Right atrium auricular region (tissue), 2 donors: ENCODE measurements at places on chromosomes 7 and 10. TPM values are rescaled to one million over a fixed set of nuclear protein-coding genes. Genes with fewer than 3 reads are reported as not detected.

The EPHA1 gene
- not detected for total RNA-seq

The CFAP58 gene
- total RNA-seq, result 4.8 TPM

- DNase-seq, result no peak
Measured at GRCh38 chr10:49833168-49833567, 71.0 kb upstream of the OGDHL start.

DNA sequence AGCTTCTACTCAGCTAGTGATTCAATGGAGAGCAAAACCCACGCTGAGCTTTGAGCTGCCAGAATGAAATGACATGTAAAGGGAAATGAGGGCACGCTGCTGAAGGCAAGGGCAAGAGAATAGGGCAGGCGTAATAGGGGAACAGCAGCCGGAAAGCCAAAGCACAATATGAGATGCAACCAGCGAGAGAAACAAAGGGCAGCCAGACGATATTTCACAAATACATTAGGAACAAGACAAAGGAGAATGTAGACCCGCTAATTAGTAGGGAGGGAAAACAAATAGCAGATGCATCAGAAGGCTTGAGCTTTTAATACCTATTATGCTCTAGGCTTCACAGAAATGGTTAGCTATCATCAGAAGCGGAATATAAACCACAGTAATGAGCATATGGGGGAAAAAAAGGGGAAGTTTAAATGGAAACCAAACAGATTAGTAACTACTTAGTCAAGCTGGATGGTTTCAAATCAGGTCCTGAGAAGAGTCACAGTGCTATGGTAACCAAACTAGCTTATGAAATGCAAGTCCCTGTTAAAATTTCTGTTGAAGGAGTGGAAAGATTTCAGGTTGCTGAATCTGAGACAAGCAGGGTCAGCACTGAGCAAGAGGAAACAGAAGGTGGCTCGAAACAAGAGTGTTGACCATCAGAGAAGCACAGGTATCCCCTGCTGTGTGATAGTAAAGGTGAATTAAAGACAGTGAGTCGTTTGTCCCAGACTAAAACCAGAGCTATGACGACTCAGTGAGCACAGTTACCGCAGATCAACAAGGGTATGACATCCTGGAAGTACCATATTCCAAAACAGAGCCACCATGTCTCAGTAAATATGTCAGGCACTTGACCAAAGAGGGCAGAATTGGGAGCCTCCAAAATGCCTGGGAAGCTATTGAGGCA is 496.9 kb upstream of the CELF2 start:
- peak; percentile 18 for DNase-seq

GRCh38 chr10:94077042-94077441 is 83.3 kb downstream of the PLCE1 start:
- DNase-seq, result no peak

GRCh38 chr10:97490592-97490991 is 7.6 kb downstream of the MMS19 start:
- DNase-seq, result peak; percentile 52

GRCh38 chr7:42046483-42046882 is 190.5 kb downstream of the GLI3 start:
- no peak for DNase-seq

- no peak for DNase-seq
Measured at GRCh38 chr7:90216771-90217170, 5.2 kb downstream of the STEAP2 start.

- DNase-seq, result no peak
Measured at GRCh38 chr10:24446739-24447138, 237.8 kb downstream of the KIAA1217 start.

DNA sequence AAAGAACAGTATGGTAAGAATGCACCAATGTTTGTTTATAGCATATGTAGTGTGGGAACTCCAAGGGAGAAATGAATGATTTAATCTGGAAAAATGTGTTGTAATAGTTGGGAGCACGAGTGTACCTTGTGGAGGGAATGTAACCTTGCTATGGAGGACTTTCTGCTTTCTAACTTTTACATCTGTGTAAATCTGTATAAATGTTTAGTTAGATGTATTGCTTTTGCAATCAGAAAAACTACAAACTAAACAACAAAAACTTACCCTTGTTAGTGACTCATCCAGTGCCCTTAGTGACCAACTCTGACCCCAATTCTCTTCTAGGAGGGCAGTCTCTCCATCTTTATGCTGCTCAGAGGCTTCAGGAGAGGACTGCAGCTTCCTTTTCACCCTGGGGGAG is 89.3 kb downstream of the CCNY start:
- no peak for DNase-seq

DNA sequence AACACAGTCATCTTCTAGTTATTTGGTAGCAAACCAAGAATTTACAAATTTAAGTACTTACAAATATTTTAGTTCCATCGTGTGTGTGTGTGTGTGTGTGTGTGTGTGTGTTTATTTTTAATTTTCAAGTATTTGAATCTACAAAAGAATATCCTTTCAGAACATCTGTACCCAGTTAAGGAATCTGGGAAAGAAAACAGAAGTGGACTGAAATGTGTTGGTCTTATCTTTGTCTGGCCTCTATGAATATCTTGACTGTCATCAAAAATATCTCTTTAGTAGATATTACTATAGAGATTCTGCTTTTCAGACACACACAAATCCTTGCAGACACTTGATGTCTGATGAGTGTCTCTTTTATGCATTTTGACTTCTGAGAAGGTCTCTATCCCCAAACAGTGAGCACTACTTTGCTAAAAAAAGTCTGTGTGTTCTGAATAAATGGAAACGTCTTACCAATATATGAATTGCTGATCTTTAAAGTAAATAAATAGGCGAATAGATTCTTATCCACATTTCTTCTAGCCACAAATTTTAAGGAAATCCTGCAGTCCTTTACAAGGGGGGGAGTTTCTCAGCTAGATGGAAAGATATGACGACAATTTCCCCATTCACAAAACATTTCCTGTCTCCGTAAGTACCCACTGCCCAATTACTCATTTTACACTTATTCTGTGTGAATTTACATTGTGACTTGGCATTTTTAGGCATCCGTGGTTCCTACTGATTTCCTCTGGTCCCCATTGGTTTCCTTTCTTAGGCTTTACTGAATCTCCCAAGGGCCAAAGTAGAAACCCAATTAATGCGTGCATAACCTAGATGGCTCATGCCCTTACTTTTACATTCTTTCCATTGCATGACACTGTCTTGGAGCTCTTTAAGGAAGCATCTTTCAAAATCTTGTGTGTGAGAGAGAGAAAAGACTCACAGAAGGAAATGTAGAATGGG is 36.0 kb downstream of the NRCAM start:
- no peak for DNase-seq
